ENCODE measurements at places on chromosomes 3 and 15. TPM values are rescaled to one million over a fixed set of nuclear protein-coding genes. Genes with fewer than 3 reads are reported as not detected.

CCDC80 gene
- total RNA-seq, result 1.5 TPM

NFKBIZ gene
- total RNA-seq, result 51.3 TPM

DNA sequence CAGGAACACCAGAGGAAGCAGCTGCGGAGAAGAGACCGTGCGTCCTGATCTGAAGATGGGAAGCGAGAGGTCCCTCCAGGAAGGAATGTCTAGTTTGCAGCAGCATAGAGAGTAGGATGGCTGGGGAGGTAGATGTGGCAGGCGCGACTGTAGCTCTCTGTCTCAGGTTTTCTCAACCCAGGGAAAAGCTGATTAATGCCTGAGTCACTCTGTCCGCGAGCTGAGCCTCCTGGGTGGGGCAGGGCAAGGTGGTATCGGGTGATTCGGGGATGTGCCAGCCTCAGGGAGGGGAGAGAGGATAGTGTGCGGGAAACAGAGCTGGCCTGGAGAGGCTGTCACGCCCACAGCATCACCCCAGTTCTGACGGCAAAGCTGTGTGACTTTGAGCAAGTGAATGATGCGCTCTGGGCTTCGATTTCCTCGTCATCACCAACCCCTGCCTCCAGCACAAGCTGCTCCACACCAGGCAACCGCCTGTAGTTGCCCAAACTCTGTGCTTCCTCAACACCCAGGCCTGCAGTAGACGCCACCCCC is 28.4 kb downstream of the CPN2 start:
- no peak overlapping the region for H3K4me3 ChIP-seq
- no peak overlapping the region for H3K27ac ChIP-seq
- no peak for DNase-seq

DNA sequence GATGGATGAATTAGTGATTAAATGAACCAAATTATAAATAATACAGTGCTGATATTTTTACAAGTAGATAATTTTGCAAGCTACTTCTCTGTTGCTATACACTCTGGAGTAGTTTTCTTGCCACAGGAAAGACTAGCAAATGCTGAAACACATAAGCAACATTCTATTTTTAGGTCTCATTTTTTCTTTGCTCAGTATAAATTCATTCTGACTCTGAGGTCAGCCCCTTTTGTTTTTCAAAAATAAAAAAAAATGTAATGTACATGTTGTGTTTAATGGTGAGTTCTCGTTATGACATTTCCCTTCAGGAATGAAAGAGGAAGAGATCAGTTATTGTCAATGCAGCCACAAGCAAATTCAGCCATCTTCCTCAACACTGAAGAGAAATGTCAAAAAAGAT is 24.9 kb downstream of the GJD2 start:
- peaks cover 24% of the 10 kb centered on the region for H3K27me3 ChIP-seq
- H3K36me3 ChIP-seq, result no peaks in the 10 kb centered on the region
- no peak for DNase-seq
- no peak overlapping the region for H3K27ac ChIP-seq
- peaks cover 4% of the 10 kb centered on the region for H3K4me1 ChIP-seq

GRCh38 chr15:72488558-72488957 is 14.4 kb downstream of the ARIH1 start:
- no peak for DNase-seq
- H3K4me1 ChIP-seq, result peaks cover 26% of the 10 kb centered on the region
- no peak overlapping the region for H3K27ac ChIP-seq

GRCh38 chr15:68666120-68666811 is 87.5 kb downstream of the CORO2B start:
- H3K27ac ChIP-seq, result no peak overlapping the region
- no peak overlapping the region for H3K4me3 ChIP-seq
- H3K4me1 ChIP-seq, result no peaks in the 10 kb centered on the region
- DNase-seq, result no peak

Data from activated CD8-positive, alpha-beta memory T cell treated with anti-CD3 and anti-CD28 coated beads, Interleukin-2, amount 10 ng/mL, durations not matched to agents 7 days and 5 days (primary cell).